Memory B cell (primary cell): ENCODE measurements at places on chromosomes 13 and 19.

- DNase-seq, result no peak
Measured at GRCh38 chr19:14674764-14675163, at the start of gene ADGRE3. Gene ADGRE3, minus strand, starts transcription at chr19:14674844. Its CDS starts 74 bp downstream, at chr19:14674770.

DNA sequence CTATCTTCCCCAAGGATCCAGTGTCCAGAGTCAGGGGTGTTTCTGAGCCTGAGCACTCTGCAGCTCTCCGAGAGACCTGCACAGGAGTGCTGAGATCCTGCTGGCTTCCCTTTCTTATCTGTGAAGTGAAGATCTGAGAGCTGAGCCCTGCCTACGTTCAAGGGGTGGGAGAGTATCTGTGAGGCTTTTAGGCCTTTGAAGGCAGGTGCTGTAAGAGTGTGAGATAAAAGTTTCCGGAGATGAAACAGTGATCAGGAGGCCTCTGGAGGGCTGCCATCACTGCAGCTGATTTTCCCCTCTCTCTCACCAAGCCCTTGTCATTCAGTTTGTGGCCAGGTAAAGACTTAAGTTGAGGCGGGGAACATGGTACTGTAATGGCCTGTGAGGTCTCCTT is 83.1 kb downstream of the AKAP11 start:
- DNase-seq, result no peak

DNA sequence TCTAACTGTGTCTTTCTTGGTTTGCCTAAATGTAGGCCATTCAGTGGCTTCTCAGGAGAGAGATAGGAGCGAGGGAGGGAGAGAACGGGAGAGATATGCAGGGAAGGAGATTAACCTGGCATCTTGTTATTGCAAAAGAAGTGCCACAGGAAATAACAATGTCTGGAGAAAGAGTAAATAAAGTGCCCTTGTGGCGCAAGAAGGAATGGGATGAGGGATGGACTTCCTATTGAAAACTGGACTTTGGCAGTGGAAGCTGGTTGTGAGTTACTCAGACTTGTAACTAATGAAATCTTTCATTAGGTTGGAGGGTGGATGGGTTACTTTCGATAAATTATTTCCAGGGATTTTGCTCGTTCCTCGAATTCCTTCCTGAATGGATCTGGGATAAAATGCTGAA is 136.1 kb downstream of the LACC1 start:
- no peak for DNase-seq

DNA sequence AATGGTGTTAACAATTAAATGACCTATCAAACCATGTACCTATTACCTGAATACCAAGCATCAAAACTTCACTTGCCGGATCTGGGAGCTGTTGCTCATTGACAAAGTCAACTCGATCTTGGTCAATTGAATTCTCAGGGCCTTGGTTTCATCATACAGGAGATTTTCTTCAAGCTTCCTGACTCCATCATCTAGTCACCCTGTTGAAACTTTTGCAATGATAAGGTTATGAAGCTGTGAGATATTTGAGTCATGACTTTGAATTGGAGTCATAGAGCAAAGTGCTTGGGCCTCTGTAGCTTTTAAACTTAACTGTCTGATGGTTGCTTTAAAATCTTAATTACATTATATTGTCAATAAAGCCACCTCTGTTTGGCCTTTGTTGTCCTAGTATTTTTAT is 260.9 kb downstream of the COG6 start:
- DNase-seq, result no peak

- no peak for DNase-seq
Measured at GRCh38 chr19:7397687-7398086, 49.0 kb downstream of the ARHGEF18 start.

- DNase-seq, result no peak
Measured at GRCh38 chr13:46687810-46688209, 109.2 kb downstream of the ESD start.

DNA sequence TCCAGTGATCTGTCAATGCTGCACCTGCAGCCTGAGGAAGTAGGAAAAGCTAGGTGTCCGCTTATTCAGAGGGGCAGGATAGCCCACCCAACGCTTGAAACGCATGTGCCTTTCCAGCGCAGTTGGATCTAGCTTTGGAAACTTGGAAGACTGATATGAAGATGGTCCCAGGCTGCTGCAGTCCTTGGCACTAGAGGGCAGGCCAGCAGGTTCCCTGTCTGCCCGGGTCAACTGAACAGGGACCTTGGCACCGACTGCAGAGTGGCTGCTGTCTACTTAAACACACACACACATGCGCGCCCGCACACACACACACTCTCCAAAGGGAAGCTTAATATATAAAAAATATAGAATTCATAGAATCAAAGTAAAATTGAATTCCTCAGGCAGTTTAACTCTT is 100.0 kb downstream of the TSHZ3 start:
- DNase-seq, result no peak

DNA sequence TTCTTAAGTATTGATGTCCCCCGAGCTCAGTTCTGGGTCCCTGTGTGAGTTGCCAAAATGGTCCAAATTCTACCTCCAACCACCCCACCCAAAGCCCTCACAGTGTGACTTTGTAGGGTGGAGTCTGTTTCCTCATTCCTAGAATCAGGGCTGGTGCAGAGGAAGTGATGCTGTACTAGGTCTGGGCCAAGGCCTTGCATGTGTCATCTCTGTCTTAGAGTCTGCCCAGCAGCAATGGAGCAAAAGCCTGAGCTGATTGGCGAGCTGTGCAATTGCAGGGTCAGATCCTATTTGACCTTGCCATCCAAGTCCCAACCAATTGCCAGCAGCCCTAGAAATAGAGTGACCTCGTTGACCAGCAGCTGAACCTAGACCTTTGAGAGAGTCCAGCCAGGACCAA is 97.0 kb upstream of the ANKRD10 start:
- no peak for DNase-seq

- peak; percentile 50 for DNase-seq
Measured at GRCh38 chr19:3175781-3176714, 2.5 kb upstream of the S1PR4 start.

DNA sequence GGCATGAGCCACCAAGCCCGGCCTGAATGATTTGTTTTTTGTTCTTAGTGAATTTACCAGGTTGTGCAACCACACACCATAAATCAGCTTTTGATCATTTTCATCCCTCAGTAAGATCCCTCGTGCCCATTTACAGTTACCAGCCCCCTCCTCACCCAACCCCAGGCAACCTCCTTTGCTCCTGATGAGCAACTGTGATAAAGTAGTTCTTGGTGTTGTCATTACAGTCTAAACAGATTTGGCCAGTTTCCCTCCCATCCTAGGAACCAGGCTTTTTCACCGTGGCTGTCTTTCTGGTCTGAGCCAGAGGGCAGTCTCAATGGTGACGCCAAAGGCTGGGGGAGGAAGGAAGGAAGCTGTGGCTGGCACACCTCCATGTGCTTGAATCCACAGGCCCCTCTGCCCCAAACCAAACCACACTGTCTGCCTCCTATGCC is 61.2 kb upstream of the WDFY2 start:
- no peak for DNase-seq

GRCh38 chr13:51689663-51689996 is 105.4 kb downstream of the WDFY2 start:
- no peak for DNase-seq
